Left ventricle myocardium superior (tissue), 1 donor: ENCODE measurements at places on chromosomes 2 and 18. TPM values are rescaled to one million over a fixed set of nuclear protein-coding genes. Genes with fewer than 3 reads are reported as not detected.

- no peak for DNase-seq
Measured at GRCh38 chr18:57428221-57429150, 6.7 kb upstream of the ONECUT2 start.

- DNase-seq = peak; percentile 80
Measured at GRCh38 chr2:177753682-177754491, 318.7 kb downstream of the PDE11A start.

DNA sequence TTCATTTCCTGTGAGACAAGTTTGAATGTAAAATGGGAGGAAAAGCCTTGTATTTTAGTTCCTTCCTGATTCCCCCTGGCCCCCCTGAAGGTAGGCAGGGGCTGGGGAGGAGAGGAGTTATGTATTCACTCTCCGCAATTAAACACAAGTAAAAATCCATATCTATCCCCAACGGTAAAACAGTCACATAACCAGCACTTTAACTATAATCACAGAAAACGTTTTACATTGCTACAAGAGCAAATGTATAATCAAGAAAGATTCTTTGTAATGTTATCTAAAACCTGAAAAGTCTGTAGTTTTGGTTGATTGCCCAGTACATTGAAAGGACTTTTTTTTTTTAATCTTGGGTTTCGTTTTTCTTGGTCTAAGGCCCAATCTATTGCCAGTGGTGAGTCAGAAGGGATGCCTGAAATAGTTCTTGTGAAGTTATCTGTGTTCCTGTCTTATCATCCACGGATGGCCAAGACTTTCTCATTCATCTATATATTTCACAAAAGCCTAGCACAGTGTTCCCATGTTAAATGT, 34.5 kb upstream of the CCNYL1 start:
- no peak for DNase-seq

Gene TBR1
- not detected for total RNA-seq

- no peak for DNase-seq
Measured at GRCh38 chr18:13258921-13259320, 40.4 kb downstream of the LDLRAD4 start.

Gene DSG4
- total RNA-seq = not detected
